ENCODE measurements at places on chromosomes 16 and 17.

- DNase-seq, result peak; percentile 37
Observed at GRCh38 chr16:85683363-85683762, 5.4 kb downstream of the GINS2 start.

DNA sequence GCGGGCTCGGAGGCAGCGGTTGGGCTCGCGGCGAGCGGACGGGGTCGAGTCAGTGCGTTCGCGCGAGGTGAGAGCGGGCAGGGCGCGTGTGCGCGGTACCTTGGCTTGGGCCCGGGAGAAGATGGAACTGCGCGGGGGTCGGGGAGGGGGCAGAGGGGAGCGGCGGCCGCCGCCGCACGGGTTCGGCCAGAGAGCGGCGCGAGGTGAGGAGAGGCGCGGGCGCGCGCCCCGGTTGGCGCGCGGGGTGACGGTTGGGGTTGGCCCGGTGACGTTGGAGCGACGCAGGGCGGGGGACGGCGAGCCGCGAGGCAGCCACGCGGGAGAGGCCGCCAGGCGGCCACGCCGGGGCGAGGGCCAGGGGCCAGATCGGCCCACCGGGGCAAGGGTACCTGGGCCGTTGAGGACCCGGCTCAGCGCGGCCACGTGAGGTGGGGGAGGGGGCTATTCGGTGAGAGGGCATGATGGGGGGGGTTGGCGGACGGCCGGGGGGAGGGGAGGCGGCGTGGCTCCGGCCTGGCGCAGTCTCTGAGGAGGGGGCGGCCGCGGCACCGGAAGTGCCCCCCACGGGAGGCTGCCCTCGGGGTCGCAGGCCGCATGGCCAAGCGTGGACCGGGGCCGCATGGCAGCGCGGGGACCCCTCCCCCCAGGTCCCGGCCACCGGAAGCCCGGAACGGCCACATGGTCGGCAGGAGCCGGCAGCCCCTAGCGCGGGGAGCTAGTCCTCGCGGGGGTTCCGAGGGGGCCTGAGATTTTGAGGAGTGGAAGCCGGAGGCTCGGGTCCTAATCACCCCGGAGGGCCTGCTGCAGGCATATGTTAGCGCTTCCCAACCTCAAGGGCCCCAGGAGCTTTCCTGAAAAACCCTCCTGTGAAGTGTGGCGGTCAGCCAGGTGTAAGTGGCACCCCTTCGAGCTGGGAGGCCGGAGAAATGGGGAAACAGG, 527 bp downstream of the EIF5A start:
- no peak for DNase-seq

DNA sequence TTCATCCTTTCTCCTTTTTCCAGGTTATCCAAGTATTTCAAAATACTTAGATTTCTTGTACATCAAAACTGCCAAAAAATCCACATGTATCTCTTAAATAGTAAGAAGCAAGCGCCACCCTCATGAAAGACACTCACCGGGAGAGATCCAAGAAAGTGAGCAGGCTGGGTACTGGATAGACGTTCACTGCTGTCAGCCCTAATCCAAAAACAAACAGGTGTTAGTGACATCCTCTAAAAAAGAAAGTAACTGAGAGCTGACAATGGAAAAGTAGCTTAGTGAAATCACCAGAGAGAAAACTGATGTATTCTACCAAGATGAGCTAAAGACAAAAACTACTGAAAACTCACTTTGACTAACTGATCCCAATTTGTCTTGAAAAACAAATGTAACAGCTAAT, 46.1 kb downstream of the MARVELD3 start:
- DNase-seq, result no peak

DNA sequence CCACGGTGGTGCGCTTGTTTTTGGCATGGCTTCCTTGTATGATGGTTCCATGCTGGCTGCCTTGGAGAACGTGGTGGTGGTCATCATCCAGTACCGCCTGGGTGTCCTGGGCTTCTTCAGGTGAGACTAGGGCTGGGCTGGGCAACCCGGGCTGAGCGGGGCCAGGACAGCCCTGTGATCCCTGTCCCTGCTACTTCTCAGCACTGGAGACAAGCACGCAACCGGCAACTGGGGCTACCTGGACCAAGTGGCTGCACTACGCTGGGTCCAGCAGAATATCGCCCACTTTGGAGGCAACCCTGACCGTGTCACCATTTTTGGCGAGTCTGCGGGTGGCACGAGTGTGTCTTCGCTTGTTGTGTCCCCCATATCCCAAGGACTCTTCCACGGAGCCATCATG, 4.9 kb downstream of the CES2 start:
- no peak for DNase-seq

GRCh38 chr16:3444032-3444388, 530 bp downstream of the NAA60 start:
- no peak for DNase-seq

GRCh38 chr16:55501549-55502322, 7.1 kb upstream of the LPCAT2 start:
- DNase-seq, result peak; percentile 5

DNA sequence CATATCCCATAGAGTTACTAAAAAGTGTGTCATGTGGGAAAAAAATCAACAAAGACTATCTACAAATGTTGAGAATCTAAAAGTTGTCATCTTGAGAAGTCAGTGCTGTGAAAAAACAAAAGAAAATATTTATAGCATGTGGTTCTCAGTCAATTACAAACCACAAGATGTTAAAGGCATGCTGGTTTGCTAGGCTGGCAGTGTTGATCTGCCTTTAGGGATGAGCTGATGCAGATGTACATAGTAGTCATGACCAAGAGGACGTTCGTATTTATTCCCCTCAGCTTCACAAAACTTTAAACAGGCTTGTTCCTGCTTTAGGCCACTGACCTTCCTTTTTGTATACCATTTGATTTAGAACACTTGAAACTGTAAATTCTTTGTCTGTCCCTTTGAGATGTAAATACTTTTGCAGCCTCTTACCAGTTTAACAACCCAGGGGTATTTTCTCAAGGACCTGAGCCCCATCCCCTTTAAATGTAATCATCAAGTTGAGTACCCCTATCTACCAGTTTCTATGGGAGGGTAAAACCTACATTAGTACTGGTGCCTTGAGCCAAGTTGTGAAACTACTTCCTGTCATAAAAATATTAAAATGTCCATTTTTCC, 446.6 kb downstream of the KCNJ18 start:
- no peak for DNase-seq

DNA sequence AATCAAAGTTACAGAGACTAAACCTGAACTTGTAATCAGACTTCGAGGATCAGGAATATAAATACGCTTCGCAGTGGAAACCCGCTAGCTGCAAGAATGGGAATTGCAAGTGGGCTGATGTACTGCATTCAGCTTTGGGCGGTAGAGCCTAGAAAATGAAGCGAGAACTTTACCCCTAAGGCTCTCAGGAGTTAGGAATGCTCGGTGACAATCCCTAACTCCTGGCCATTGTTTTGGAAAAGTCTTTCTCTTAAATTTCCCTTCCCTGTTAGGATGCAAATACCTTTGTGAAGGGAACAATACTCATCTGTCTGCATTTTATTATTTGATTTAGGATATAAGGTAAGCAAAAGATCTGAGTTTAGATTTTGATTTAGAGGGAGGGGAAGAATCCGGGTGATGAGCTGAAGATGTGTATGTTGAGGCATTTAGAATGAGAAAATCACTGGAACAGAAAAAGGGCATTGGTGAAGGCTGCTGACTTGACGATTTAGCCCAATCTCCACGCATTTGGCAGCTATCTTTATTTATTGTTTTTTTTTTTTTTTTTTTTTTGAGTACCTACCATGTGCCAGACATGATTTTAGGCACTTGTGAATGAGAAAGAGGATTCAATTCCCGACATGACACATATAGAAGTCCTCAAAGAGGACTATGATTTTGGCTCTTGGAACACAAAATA, 2.2 kb upstream of the TOX3 start:
- DNase-seq, result no peak

GRCh38 chr16:965036-965395, 5.8 kb downstream of the LMF1 start:
- no peak for DNase-seq

- no peak for DNase-seq
Observed at GRCh38 chr17:10649602-10650001, 7.5 kb downstream of the MYH3 start.

GRCh38 chr17:349666-350065, 2.9 kb downstream of the RPH3AL start:
- no peak for DNase-seq

DNA sequence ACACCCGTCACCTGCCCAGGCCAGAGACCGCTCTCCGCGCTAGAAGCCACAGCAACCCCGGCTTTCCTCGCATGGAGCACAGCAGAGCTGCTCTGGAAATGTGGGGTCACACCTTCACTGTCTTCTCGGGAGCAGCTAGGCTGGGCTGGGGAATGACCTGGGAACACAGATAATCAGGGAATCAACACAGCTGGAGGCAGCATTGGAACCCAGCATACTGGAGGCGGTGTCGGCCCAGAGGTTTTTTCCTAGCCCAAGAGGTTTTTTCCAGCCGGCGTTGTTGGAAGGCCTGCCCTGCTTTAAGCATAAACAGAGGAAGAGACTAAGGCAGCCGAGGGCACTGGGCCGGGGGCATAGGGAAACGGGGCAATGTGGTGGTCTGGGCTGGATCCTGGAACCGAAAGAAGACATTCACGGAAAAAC, 791 bp upstream of the PLD6 start:
- peak; percentile 36 for DNase-seq

DNA sequence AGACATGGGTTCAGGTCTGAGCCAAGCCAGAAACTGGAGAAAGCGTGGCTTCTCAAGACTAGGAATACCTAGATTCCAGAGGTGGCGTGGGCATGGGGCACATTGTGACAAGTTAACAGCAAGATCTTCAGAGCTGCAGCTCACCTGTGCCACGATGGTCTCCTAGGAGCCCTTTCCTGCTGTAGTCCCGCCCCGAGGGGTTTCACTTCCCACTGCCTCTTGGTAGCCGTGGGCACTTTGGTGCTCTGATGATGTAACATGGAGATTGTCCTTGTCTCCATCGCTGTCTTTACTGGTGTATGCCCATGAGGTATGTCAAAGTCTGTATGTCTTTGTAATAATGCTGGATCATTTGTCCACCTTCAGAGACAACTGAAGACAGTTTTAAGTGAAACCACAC, 89.7 kb downstream of the WWOX start:
- no peak for DNase-seq

DNA sequence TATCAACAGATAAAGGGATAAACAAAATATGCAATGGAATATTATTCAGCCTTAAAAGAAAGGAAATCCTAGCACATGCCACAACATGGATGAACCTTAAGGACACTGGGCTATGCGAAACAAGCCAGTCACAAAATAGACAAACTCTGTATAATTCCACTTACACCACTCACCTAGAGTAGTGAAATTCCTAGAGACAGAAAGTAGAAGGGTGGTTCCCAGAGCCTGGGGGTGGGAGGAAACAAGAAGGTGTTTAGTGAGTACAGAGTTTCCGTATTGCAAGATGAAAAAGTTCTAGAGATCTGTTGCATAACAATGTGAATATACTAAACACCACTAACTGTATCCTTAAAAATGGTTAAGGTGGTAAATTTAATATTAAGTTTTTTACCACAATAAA, 10.0 kb downstream of the SPOP start:
- no peak for DNase-seq
